Urinary bladder (tissue), 4 donors: ENCODE measurements at places on chromosomes 1 and 21. TPM values are rescaled to one million over a fixed set of nuclear protein-coding genes. Genes with fewer than 3 reads are reported as not detected.

The UTS2 gene
- polyA plus RNA-seq: not detected

The C1orf116 gene
- 2.7 TPM for polyA plus RNA-seq

The ATP1A4 gene
- 6.2 TPM for polyA plus RNA-seq

The VHLL gene
- not detected for polyA plus RNA-seq

The KRTAP21-2 gene
- not detected for polyA plus RNA-seq

The NAV1 gene
- polyA plus RNA-seq: 19.0 TPM

The ALG14 gene
- 2.7 TPM for polyA plus RNA-seq

The TMEM200B gene
- 40.7 TPM for polyA plus RNA-seq

The ATXN7L2 gene
- polyA plus RNA-seq: 4.0 TPM

The C1QC gene
- polyA plus RNA-seq: 268 TPM

The ANGPTL7 gene
- 10.3 TPM for polyA plus RNA-seq

The NFYC gene
- 52.3 TPM for polyA plus RNA-seq

The DTL gene
- polyA plus RNA-seq: 0.29 TPM

The PRAMEF18 gene
- not detected for polyA plus RNA-seq

The ARHGAP29 gene
- polyA plus RNA-seq: 9.0 TPM

The HPDL gene
- polyA plus RNA-seq: 1.0 TPM

The COL18A1 gene
- polyA plus RNA-seq: 111 TPM

The DOP1B gene
- 5.4 TPM for polyA plus RNA-seq

The A3GALT2 gene
- not detected for polyA plus RNA-seq

The GSTM3 gene
- polyA plus RNA-seq: 116 TPM

The IFNAR1 gene
- 31.6 TPM for polyA plus RNA-seq

The PKNOX1 gene
- polyA plus RNA-seq: 16.0 TPM

The CIART gene
- 13.0 TPM for polyA plus RNA-seq

The MAP3K21 gene
- 0.44 TPM for polyA plus RNA-seq

The SNX7 gene
- polyA plus RNA-seq: 32.2 TPM

The GNL2 gene
- 27.1 TPM for polyA plus RNA-seq

The BRWD1 gene
- 19.5 TPM for polyA plus RNA-seq

The FAM167B gene
- polyA plus RNA-seq: 8.2 TPM

The SPAG17 gene
- 0.51 TPM for polyA plus RNA-seq

The PBX1 gene
- 67.8 TPM for polyA plus RNA-seq

The TMPRSS15 gene
- polyA plus RNA-seq: not detected
